ENCODE measurements at places on chromosomes 16 and 17.

GRCh38 chr16:88368994-88369393 lies 13.8 kb upstream of the ZNF469 start:
- DNase-seq: peak; percentile 6

DNA sequence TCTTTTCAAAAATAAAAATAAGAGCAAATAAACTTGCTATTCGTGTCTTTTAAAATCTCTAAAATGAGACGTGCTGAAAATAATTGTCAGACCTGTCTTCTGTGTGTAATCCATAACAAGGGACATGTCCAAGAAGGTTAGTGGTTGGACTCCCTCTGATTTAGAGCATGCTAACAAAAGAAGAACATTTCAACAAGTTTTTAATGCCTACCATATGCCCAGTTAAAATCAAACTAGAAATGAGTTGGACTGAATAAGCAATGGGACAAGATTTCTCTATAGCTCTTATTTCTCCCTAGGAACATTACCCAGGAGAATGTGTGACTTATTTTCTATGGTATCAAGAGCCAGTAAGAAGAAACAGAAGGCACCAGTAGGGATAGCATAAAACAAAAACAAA lies 689.7 kb upstream of the SOX9 start:
- DNase-seq: no peak

GRCh38 chr17:20086416-20087076 lies 77.4 kb downstream of the SPECC1 start:
- no peak for DNase-seq

DNA sequence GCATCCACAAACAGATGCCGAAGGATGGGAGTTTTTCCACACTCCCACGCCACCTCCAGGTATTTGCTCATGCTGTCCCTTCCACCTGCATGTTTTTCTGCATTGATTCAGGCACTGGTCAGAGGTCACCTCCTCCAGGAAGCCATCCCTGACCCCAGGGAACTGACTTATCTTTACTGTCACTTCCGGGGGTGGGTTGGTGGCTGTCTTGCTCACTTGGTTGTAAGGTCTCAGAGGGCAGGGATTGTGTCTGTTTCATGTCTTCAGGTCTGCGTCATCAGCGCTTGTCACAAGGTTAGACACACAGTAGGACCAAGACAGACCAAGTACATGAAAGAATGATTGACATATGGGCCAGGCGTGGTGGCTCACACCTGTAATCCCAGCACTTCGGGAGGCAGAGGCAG lies 1.9 kb upstream of the IL4R start:
- no peak for DNase-seq

- DNase-seq: no peak
Measured at GRCh38 chr17:66791347-66791746, 43.6 kb upstream of the CACNG5 start.

GRCh38 chr16:83980794-83981193 lies 12.8 kb downstream of the NECAB2 start:
- no peak for DNase-seq

DNA sequence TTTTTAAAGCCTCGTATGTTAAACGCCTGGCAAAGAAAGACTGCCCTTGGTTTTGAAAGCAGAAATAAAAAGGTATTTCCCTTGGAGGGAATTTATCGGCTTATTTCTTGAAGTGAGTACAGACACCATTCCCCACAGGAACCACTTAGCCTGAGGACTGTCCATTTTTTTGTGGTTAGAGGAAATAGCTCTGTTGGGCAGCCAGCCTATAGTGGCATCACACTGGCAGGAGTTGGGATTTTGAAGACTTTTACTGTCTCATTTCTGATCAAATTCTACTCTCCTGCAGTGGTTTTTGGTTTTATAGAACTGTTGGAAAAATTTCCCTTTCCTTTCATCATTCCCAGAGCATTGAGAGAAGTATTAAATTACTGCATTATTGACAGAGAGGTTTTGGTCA lies 34.1 kb upstream of the CDC6 start:
- no peak for DNase-seq

DNA sequence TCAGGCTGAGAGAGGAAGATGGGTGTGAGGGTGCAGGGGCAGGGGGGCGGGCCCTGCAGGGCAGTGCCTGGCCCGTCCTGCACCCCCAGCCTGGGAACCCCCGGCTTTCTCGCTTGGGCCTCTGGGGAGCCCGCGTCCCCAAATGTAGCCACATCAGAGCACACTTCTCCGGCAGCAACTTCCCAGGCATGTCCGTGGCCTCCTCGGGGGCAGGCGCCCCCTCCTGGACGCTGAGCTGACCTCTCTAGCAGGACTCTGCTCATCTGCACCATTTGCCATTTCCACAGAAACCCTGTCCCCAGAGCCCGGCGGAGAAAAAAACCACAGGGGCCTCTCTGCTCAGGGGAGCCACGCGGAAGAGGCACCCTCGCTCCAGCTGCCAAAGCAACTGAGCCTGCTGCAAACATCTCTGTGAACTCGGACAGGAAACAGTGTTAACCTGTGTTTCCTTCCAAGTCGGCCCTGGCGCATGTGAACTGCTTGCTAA lies 63.4 kb downstream of the KLHDC4 start:
- peak; percentile 59 for DNase-seq

DNA sequence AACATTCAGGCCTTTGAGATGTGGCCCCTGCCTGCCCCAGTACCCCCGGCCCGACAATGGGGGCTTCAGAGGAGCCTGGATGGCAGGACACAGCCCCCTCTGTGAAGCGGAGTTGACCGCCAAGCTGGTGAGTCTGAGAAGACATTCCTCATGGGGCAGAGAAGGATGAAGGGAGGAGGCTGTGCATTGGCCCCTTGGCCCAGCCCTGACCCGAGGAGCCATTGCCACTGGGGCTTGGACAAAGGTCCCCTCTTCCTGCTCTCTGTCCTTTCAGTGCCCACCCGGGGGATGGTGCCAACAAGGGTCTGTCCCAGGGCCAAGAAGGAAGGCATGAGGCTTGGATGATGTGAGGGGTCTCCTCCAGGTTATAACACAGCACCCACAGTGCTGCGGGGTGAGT lies 30.9 kb upstream of the PHB1 start:
- DNase-seq: no peak

DNA sequence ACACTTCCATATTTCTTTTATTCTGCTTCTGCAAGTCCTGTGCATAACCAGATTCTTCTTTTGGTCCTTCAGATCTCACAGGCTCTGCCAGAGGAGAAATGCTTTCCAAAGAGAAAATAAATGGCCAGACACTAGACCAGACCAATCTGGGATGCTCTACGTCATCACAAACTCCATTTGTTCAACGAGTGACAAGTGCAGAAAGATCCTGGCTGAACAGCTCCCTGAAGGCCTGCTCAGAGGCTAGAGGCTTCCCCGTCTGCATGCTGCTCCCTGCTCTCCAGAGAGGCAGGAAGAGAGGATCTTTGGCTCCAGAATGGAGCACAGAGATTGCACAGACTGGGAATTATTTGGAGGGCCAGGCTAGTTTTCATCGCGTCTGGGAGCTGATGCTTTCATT lies 232.7 kb downstream of the MAF start:
- DNase-seq: no peak

DNA sequence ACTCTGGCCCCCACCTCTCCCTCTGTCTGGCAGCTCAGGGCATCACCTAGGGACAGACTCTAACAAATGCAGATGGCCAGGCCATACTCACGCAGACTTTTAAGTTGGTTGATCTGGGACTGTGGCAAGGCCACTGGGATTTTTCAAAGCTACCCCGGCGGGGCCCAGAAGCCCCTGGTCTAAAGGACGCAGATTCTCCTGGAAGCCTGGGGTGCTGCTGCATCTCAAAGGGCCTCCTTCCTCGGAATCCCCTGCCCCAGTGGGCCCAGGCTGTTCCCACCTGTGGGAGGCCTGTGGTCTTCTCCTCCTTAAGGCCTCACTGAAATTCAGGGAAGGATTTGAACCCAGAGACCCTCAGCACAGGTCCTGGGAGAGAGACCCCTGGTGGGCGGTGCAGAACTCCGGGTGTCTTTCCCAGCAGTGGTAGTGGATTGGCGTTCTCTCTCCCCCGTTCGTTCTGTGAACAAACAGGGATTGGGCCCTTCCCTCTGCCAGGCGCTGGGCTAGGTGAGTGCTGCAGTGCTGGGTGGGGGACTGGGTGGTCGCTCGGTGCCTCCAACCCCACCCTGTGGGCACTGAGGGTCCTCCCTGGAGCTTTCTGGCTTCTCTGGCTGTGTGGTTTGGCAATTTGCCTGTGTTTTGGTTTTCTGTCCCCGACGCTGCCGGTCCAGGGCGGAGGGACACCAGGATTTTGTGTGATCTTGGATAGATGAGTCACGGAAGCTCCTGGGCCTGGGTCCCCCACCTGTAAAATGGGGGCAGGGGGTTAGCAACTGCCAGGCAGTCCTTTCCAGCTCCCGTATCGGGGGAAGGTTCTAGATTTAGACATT lies 160.5 kb upstream of the GSE1 start:
- no peak for DNase-seq

DNA sequence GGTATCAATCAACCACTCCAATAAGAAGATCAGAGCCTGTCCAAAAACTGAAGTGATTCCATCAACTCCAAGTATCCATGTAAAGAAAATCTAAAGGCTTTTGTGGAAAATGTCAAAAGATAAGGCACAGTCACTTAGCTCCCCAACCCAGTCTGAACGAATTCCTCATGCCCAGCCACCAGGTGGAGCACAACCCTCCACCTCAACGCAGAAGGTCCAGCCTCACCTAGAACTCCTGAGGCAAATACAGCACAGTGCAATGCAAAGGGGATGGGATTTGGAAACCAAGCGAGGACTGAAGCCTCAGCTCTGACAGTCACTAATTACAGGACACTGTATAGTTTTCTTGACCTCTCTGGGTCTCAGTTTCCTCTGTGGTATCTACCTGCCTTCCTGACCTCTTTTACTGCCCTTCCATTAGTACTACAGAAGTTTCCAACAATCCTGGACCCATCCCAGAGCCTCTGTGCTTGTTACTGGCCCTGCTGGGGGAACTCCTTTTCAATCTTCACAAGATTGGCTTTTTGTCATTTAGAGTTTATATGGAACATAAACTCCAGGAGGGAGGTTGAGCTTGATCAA lies 2.0 kb downstream of the NCBP3 start:
- no peak for DNase-seq

DNA sequence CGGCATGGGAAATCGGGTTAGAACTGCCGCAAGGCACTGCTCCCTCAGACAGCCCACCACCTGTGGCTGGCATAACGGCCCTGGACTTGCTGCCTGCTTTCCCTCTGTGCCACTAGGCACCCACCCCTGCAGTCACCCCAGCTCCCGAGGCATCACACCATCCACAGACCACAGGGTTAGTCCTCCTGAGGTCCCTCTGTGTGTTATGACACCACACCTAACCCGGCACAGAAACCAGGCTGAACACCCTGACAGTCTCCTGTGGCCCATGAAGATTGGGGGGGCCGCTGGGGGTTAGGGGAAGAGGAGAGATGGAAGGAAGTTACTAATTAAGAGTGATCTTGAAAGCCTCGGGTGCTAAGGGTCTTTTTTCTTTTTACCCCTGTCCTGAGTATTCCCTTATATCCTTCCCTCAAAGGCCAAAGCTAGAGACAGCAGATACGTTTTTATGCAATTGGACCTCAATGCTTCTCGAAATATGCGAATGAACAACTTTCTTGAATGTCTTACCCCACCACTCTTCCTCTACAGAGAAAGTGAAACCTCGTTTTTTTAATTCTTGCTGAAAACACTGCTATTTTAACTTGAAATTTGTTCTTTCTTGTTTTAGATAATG lies 7.0 kb downstream of the CYTH1 start:
- no peak for DNase-seq

GRCh38 chr16:89924297-89924924 lies 1.3 kb downstream of the TUBB3 start:
- peak; percentile 63 for DNase-seq

GRCh38 chr17:12667299-12667958 lies 1.7 kb downstream of the MYOCD start:
- peak; percentile 27 for DNase-seq

GRCh38 chr16:10314317-10314716 lies 71.5 kb upstream of the ATF7IP2 start:
- DNase-seq: no peak

GRCh38 chr17:20010099-20010863 lies 1.1 kb downstream of the SPECC1 start:
- DNase-seq: peak; percentile 65

GRCh38 chr16:51146256-51146924 lies 4.7 kb downstream of the SALL1 start:
- DNase-seq: no peak

GRCh38 chr16:58515871-58516767 lies 802 bp downstream of the SETD6 start:
- peak; percentile 41 for DNase-seq

DNA sequence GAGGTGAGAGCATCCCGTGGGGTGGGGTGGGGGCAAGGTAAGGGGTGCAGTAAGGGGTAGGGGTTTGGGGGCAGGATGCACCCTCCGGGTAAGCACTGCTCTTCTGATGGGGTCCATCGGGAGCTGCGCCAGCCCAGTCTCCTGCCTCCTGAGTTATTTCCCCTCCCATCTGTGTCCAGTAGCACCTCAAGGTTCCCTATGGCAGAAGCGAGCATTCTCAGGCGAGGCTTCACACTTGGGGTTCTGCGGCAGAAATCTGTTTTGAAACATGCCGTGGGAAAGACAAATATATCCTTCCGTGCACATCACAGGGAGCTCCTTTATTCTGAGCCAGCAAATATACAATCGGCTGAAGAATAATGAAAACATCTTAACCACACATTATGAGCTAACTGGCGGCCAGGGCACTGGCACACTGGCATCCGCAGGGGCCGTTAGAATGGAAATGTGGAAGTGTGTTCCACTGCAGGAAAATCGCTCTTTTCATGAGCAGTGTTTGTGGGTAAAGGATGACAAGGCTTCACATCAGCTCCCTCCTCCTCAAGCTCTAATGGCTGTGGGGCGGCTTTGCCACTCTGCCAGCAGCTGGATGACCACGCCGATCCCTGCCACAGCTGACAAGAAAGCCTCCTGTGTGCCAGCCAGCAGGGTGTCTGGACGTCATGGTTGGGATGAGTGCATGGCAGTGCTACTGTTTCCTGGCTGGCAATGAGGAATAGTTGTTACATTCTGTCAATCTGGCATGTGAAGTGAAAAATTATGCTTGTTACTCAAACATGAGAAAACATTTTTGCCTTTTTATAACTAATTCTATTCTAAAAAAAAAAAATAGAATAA lies 20.0 kb downstream of the MTHFSD start:
- DNase-seq: no peak

DNA sequence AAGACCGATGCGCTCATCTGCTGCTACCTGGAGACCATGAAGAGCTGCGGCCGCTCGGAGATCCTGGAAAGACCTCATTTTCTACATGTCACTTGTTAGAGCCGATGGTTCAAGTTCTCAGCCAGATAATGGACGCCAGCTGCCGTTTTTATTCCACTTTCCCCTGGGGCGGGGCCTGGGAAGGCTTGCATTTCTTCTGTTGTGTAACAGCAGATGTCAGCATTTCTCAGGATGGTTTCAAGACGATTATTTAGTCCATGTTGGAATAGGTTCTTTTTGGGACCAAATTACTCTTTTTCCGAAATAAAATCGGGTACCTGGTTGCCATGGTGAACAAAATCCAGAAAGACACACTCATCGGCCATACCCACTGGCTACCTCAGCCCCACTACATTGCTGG lies 1418.3 kb downstream of the CDH11 start:
- DNase-seq: no peak

- no peak for DNase-seq
Measured at GRCh38 chr17:14866266-14866665, 398.9 kb downstream of the PMP22 start.

- no peak for DNase-seq
Measured at GRCh38 chr16:58488531-58488930, 11.4 kb upstream of the NDRG4 start.
